ENCODE measurements at places on chromosomes 4 and X. TPM values are rescaled to one million over a fixed set of nuclear protein-coding genes. Genes with fewer than 3 reads are reported as not detected.
A peak's percentile ranks its signal among the peaks of the same experiment; 100 is the strongest.

- peak; percentile 1 for DNase-seq
- H3K36me3 ChIP-seq, result no peaks in the 10 kb centered on the region
- H3K4me1 ChIP-seq, result no peaks in the 10 kb centered on the region
- no peak overlapping the region for H3K4me3 ChIP-seq
- no peak overlapping the region for H3K27ac ChIP-seq
Observed at GRCh38 chrX:96771486-96771885, 86.8 kb downstream of the DIAPH2 start.

DNA sequence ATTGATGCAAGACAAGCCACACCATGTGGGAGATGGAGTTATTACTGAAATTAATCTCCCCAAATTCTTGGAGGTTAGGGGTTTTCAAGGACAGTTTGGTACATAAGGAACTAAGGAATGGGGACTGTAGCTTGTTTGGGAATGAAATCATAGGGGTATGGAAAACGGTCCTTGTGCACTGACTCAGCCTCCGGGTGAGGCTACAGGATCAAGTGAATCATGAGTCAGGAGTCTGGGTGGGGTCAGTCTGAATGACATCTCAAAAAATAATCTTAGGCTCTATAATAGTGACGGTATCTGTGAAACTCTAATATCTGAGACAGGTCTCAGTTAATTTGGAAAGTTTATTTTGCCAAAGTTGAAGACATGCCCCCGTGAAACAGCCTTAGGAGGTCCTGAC, 128.5 kb upstream of the CYSLTR1 start:
- H3K36me3 ChIP-seq, result no peaks in the 10 kb centered on the region
- no peaks in the 10 kb centered on the region for H3K27me3 ChIP-seq
- H3K4me1 ChIP-seq, result no peaks in the 10 kb centered on the region

DNA sequence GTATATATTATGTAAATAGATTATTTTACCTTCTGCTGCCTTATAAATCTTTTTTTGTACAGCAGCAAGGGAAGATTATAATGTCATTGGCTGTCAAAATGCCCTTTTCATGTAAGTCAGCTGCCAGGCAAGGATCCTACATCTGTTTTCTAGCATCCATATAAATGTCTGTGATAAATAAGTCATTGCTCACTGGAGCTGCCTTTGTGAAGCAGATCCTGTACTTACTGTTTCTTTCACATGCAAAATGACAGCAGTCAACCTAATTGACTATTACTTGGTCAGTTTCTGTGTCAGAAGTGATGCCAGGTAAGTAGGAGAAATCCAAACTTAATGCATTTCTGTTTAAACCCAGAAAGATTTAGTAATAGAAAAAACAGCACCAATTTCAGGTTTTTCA, 620.7 kb downstream of the RPA4 start:
- no peak overlapping the region for H3K4me3 ChIP-seq
- DNase-seq, result no peak
- no peak overlapping the region for H3K27ac ChIP-seq
- no peaks in the 10 kb centered on the region for H3K27me3 ChIP-seq
- H3K36me3 ChIP-seq, result no peaks in the 10 kb centered on the region

GRCh38 chr4:84498203-84498934, 723 bp downstream of the NKX6-1 start:
- no peaks in the 10 kb centered on the region for H3K36me3 ChIP-seq
- H3K4me1 ChIP-seq, result peaks cover 11% of the 10 kb centered on the region
- DNase-seq, result peak; percentile 13
- H3K27me3 ChIP-seq, result peaks cover 100% of the 10 kb centered on the region
- H3K4me3 ChIP-seq, result peak overlapping the region; percentile 11

- H3K27ac ChIP-seq, result no peak overlapping the region
- no peak overlapping the region for H3K4me3 ChIP-seq
- no peak for DNase-seq
- no peaks in the 10 kb centered on the region for H3K27me3 ChIP-seq
- H3K4me1 ChIP-seq, result peaks cover 8% of the 10 kb centered on the region
- H3K36me3 ChIP-seq, result peaks cover 3% of the 10 kb centered on the region
Observed at GRCh38 chr4:77039796-77040195, 36.0 kb downstream of the CCNI start.

DNA sequence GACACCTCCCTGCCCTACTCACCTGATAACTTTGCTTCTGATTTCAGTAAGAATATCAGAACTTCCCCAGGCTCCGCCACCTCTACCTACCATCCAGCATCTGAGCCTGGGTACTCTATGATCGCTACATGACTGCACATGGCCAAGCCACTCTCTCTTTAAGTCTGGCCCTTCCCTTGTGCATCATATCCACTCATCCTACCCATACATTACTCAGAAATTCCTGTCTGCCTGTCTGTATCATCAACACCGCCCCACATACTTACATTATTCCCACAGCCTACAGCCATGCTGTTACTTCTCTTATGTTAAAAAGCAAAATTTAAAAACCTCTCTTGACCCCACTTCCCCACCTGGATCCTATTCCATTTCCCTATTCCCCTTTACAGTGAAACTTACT, 84.7 kb downstream of the SCD5 start:
- H3K27me3 ChIP-seq, result no peaks in the 10 kb centered on the region
- H3K27ac ChIP-seq, result no peak overlapping the region
- H3K36me3 ChIP-seq, result no peaks in the 10 kb centered on the region
- no peak for DNase-seq

GRCh38 chr4:2303121-2303685, 41.3 kb upstream of the MXD4 start:
- H3K4me1 ChIP-seq, result no peaks in the 10 kb centered on the region
- H3K27ac ChIP-seq, result no peak overlapping the region

The MUC7 gene
- not detected for polyA plus RNA-seq

GRCh38 chrX:26558719-26559386, 342.9 kb downstream of the MAGEB5 start:
- DNase-seq, result no peak
- no peaks in the 10 kb centered on the region for H3K27me3 ChIP-seq
- H3K36me3 ChIP-seq, result no peaks in the 10 kb centered on the region
- no peaks in the 10 kb centered on the region for H3K4me1 ChIP-seq
- no peak overlapping the region for H3K4me3 ChIP-seq

GRCh38 chr4:72671980-72672379, 103.0 kb upstream of the ADAMTS3 start:
- no peaks in the 10 kb centered on the region for H3K36me3 ChIP-seq
- DNase-seq, result no peak
- no peak overlapping the region for H3K27ac ChIP-seq
- H3K4me1 ChIP-seq, result no peaks in the 10 kb centered on the region
- H3K4me3 ChIP-seq, result no peak overlapping the region

DNA sequence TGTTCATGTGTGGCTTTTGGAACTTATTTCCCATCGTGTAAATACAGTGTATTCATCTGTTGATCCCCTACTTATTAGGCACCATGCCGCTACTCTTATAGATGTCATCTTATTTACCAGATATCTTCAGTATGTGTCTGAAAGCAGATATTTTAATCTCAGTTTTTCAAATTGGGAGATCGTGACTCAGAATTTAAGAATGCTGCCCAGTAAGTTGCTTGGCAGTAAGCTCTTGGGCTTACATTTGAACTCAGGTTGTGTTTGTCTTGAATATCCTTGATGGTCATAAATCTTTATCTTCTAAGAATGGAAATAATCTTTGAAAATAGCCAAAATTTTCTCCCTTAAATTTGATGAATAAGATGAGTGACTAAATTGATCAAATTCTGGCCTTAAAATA, 45.9 kb upstream of the RPA4 start:
- DNase-seq, result no peak
- no peaks in the 10 kb centered on the region for H3K36me3 ChIP-seq
- H3K27ac ChIP-seq, result no peak overlapping the region
- no peaks in the 10 kb centered on the region for H3K27me3 ChIP-seq
- H3K4me1 ChIP-seq, result no peaks in the 10 kb centered on the region

The PABPC1L2B gene
- not detected for polyA plus RNA-seq

The CTBP1 gene
- polyA plus RNA-seq, result 314 TPM

DNA sequence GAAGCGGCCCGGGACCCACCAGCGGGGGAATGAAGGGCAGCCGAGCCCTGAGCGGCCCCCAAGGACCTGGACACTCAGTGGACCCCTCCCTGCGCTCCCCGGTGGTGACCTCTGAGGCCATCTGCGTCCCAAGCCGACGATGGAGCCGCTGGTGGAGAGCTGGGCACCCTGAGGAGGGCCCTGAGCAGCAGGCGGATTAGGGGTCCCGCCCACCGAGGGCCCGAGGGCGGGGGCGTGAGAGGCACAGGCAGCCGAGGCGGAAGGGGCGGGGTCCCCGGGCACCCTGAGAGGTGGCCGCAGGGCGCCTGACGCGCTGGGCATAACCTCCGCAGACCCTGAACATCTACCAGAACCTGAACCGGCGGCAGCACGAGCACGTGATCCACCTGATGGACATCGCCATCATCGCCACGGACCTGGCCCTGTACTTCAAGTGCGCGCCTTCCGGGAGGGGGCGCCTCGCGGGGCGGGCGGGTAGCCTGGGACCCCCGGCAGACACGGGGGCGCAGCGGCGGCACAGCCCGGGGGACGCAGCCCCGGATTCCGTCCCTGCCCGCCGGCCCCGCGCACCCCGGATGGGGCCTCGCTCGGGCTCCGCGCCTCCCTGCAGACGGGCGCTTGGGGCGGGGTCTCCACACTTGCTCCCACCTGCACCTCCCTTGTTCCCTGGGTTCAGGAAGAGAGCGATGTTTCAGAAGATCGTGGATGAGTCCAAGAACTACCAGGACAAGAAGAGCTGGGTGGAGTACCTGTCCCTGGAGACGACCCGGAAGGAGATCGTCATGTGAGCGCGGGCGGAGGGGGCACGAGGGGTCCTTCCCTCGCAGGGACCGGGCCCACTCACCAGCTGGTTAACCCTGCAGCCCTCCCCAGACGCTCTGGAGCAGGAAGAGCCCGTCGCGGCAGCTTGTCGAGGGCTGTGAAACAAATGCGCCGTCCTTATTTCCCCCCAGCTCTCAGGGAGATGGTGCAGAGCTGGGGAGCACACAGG, 10.3 kb downstream of the ATP5ME start:
- H3K4me1 ChIP-seq, result no peaks in the 10 kb centered on the region
- H3K27ac ChIP-seq, result no peak overlapping the region
- H3K36me3 ChIP-seq, result no peaks in the 10 kb centered on the region

The BTK gene
- polyA plus RNA-seq, result 0.21 TPM

The SMR3B gene
- not detected for polyA plus RNA-seq

- no peak overlapping the region for H3K27ac ChIP-seq
- no peaks in the 10 kb centered on the region for H3K27me3 ChIP-seq
- no peak for DNase-seq
- H3K36me3 ChIP-seq, result no peaks in the 10 kb centered on the region
- no peak overlapping the region for H3K4me3 ChIP-seq
- no peaks in the 10 kb centered on the region for H3K4me1 ChIP-seq
Observed at GRCh38 chr4:137043184-137043583, 489.1 kb downstream of the PCDH18 start.

The C1QTNF7 gene
- not detected for polyA plus RNA-seq

- H3K36me3 ChIP-seq, result no peaks in the 10 kb centered on the region
- no peak overlapping the region for H3K4me3 ChIP-seq
- no peak for DNase-seq
- H3K4me1 ChIP-seq, result peaks cover 9% of the 10 kb centered on the region
- H3K27me3 ChIP-seq, result no peaks in the 10 kb centered on the region
Observed at GRCh38 chr4:150080875-150081274, 2.6 kb downstream of the DCLK2 start.

GRCh38 chrX:102723456-102723855, 2.9 kb downstream of the GPRASP3 start:
- no peak overlapping the region for H3K4me3 ChIP-seq
- peaks cover 28% of the 10 kb centered on the region for H3K4me1 ChIP-seq
- H3K27me3 ChIP-seq, result no peaks in the 10 kb centered on the region
- no peak for DNase-seq
- H3K27ac ChIP-seq, result no peak overlapping the region
- no peaks in the 10 kb centered on the region for H3K36me3 ChIP-seq

DNA sequence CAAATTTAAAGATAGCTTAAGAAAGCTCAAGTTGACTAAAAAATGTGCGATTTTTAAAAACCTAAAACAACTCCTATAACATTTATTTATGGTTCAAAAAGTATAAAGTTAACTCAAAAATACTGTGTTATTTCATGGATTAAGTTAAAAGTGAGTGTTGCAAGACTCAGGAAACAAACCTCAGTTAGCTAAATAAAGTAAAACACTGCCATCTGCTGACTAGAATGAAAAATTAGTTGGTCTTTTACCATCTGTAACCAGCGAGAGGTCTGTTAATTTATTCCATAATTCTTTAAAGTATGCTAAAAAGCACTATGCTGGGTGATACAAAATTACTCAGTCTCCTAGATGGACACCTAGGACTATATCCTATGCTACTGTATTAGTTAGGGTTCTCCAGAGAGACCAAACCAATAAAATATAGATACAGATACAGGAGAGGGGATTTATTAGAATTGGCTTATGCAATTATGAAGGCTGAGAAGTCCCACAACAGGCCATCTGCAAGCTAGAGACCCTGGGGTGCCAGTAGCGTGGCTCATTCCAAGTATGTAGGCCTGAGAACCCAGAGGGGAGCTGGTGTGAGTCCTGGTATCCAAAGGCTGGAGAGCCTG, 4.9 kb upstream of the WDFY3 start:
- H3K27ac ChIP-seq, result no peak overlapping the region
- H3K4me1 ChIP-seq, result peaks cover 7% of the 10 kb centered on the region
- no peak overlapping the region for H3K4me3 ChIP-seq
- no peaks in the 10 kb centered on the region for H3K36me3 ChIP-seq
- DNase-seq, result peak; percentile 63

DNA sequence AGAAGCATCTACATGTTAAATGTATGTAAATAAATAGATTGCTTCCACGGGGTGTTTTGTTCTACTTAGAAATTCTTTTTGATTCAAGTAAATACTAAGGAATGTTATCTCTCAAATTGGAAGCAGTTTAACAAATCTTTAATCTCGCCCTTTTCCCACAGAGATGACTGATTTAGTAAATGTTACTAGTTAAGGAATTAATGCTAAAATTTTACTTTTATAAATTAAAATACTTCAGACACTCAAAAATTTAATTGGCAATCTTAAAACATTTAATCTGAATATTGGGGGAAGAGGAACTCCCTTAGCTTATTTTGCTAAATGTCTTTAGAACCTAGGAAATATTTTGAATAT, 12.1 kb downstream of the LARP7 start:
- H3K27me3 ChIP-seq, result no peaks in the 10 kb centered on the region
- no peak overlapping the region for H3K27ac ChIP-seq
- H3K4me1 ChIP-seq, result no peaks in the 10 kb centered on the region
- no peak overlapping the region for H3K4me3 ChIP-seq
- no peak for DNase-seq

The IRS4 gene
- 0.03 TPM for polyA plus RNA-seq

DNA sequence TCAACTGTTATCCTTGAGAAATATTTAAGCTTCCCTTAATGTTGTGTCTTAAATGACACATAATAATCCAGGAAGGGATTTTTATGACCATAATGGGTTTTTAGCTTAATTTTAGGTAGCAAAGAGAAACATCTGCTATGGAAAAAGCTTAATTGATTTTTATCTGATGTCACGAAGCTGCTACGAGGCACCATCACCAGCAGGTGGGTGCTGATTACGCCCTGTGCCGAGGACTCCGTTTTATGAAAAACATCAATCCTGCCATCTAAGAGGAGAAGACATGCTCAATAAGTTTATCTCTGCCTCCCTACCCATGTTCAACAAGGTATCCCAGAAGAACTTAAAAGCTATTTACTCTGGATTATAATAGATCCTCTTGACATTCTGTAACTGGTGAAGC, 280.6 kb upstream of the ZFP42 start:
- H3K27ac ChIP-seq, result no peak overlapping the region
- no peaks in the 10 kb centered on the region for H3K27me3 ChIP-seq
- H3K36me3 ChIP-seq, result no peaks in the 10 kb centered on the region
- DNase-seq, result no peak

The GPR34 gene
- not detected for polyA plus RNA-seq

Data from endothelial cell of umbilical vein (primary cell).